ENCODE measurements at places on chromosomes 5 and 9.

DNA sequence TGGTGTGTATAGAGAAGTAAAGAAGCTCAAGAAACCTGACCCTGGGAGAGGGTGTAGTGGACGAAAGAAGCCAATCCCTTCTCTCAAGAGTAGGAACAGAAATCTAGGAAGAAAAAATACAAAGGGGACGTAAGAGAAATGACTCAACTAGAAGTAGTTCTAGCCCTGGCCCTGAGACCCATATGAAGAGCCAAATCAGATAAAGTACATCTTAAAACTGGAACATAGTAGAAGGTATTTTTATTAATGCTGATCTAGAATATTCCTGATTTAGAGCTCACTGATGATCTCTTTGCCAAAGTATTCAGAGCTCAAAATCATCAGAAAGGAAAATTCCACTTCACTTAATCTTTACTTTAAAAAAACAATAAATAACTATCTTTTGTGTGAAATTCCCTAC, 184.8 kb downstream of the MLLT3 start:
- DNase-seq: no peak

GRCh38 chr5:132425009-132425937, 55.8 kb downstream of the SLC22A5 start:
- no peak for DNase-seq

GRCh38 chr5:174098694-174099093, 53.2 kb downstream of the NSG2 start:
- no peak for DNase-seq

DNA sequence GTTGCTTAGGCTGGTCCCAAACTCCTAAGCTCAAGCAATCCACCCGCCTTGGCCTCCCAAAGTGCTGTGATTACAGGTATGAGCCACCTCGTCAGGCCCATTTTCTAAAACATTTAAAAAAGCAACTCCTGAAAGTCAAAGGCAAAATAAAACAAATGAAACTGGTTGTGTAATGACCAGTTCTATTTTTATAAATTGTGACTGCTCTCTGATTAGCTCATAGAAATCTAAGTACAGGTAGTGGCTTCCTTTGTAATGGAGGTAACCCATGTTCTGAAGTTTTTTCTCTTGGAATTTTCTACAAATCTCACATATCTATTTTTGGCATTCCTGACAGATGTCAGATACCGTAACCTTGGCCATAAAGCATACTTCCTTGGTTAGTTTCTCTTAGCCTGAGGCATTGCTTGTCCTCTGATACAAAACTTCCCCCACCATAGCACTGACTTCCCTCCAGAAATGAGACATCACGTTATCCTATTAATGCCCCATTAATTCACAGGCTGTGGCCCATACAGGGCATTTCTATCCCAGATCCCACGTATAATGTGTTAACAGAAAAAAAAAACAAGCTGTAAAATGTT, 14.1 kb upstream of the AK3 start:
- no peak for DNase-seq

GRCh38 chr5:145775411-145775810, 59.7 kb downstream of the PRELID2 start:
- no peak for DNase-seq

- no peak for DNase-seq
These were observed 59.2 kb downstream of the ARHGEF37 start for GRCh38 chr5:149640350-149640999.

- DNase-seq: peak; percentile 56
These were observed 3.1 kb downstream of the SMARCA2 start for GRCh38 chr9:2018162-2018643.

DNA sequence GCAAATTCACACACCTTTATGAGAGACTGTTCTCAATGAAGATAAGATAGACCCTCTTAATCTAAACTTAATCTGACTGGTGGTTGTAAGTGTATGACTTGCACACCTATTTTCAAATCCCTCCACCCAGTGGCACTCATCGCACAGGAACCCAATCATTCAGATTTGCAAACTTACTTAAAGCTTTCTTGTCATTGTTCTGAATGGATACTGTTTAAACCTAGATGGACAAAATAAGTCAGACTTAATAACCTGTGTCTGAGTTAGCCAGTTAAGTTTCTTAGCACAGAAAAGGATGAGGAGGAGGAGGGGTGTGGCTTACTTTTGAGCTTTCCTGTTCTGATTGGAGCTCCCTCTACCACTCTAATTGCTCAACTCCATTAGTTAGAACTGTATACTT, 252.4 kb upstream of the CCNH start:
- DNase-seq: no peak

GRCh38 chr5:101278011-101278687, 375.1 kb upstream of the ST8SIA4 start:
- DNase-seq: no peak

- no peak for DNase-seq
These were observed 108.1 kb upstream of the PRRC1 start for GRCh38 chr5:127409246-127409917.

DNA sequence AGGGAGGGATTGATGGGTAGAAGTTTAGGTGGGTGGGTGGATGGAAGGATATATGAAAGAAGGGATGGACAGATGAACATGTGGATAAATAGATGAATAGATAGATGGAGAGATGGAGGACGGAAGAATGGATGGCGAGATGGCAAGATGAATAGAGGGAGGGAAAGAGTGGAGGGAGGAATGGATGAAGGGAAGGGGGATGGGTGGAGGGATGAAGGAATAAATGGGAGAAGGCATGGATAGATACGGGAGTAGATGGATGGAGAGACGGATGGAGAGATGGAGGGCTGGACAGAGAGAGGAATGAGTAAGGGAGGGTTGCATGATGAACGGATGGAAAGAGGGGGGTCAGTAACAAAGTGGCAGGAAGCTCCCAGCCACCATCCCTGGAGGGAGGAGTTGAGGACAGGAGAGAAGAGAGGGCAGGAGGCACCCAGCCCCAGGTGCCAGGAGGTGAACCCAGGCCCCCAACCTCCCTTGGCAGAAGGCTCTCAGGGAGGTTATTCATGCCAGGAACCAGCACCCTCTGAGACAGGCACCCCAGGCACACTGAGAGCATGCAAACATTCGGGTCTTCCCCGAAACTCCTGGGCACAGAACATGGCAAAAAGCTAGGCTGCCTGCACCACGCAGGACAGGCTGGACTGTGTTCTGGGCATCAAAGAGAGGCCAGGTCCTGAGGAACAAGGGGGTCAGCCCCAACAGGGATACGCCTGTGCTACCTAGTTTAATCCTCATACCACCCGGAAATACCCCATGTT, 9.1 kb downstream of the SARDH start:
- DNase-seq: no peak

DNA sequence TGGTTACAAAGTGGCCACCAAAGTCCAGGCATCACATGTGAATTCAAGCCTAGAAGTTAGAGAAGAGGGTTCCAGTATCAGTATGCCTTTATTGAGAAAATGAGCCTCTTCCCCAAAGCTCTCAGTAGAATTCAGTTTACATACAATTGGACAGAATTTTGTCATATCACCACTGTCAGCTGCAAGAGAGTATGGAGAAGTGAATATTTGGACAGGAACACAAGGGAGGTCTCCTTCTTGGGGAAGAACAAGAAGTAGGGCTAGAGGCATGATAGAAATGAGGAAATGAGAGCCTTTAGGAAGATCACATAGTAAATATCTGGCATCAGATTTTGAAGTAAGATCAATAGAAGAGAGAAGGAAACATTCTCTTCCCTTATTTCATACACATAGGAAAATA, 27.8 kb upstream of the VLDLR start:
- DNase-seq: no peak

DNA sequence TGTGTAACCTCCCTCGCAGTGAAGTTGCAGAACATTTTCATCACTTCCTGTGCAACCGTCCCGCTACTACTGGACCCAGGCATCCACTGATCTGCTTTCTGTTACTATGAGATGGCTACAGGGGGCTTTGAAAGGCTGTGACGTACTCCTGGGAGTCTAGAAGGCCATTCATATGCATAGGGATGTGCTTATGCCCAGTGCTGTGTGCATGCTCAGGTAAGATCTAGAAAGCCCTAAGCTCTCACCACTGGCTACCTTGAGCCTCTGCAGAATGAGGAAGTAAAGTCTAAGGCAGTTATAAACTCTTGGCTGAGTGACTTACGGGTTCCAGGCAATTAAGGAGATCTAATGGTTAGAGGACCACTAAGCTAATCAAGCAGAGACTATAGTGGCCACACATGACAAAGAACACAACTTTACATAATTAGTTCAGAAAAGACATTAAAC, 11.8 kb downstream of the HNRNPAB start:
- DNase-seq: no peak

DNA sequence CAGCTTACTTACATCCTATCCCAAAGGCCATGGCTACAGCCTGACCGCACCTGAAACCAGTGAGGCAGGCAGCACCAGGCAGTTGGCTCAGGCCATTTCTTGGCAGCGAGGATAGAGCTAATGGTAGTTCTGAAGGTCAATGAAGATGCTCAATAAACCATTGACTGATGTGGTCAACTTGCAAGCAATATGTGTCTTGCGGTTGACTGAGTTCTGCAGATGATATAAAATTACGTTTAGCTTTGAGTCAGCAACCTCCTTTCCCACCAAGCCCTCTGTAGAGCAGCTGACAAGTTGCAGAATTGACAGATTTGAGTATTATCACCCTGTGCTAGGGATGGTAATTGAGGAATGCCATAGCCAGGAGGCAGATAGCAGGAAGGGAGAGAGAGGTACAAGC, 189.0 kb upstream of the PUM3 start:
- no peak for DNase-seq

DNA sequence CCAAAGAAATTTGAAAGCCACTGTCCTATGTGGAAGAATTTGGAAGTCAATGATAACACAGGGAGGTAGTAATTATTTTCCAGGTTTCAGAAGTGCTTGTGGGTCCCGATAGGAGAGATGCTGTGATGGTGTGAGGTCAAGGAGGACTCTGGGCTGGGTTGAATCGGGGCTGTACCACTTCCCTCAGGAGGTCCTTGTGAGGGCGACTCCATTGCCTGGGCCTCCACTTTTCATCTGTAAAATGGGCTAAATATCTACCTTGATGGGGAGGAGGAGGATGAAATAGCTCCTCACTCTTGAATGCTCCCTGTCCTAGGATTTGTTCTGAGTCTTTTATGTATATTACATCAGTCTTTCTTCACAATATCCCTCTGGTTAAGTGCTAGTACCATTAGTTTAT, 59.0 kb downstream of the ROPN1L start:
- DNase-seq: no peak

- no peak for DNase-seq
These were observed 74.1 kb downstream of the AOPEP start for GRCh38 chr9:94800424-94801117.

- no peak for DNase-seq
These were observed 813.3 kb upstream of the WWC1 start for GRCh38 chr5:167478188-167478587.

DNA sequence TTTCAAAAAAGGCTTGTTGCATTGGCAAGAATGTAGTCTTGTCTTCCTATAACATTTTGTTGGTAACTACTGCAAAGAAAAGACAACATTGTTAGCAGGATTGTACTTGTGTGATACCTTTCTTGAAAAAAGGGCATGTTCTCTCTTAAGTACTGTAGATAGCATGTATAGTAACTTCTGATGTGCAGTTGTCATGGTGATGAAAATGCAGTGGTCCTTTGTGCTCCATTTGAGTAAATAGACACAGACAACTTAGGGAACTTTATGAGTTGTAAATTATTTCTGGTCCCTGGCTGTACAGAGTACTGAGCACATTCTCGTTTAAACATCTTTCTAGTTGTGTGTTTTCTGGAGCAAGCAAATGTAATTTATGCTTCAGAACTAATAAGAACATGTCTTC, 103.3 kb downstream of the CD180 start:
- no peak for DNase-seq

GRCh38 chr9:114016629-114017423, 61.3 kb downstream of the AMBP start:
- DNase-seq: no peak

- no peak for DNase-seq
These were observed 19.0 kb downstream of the RICTOR start for GRCh38 chr5:39055027-39055767.

DNA sequence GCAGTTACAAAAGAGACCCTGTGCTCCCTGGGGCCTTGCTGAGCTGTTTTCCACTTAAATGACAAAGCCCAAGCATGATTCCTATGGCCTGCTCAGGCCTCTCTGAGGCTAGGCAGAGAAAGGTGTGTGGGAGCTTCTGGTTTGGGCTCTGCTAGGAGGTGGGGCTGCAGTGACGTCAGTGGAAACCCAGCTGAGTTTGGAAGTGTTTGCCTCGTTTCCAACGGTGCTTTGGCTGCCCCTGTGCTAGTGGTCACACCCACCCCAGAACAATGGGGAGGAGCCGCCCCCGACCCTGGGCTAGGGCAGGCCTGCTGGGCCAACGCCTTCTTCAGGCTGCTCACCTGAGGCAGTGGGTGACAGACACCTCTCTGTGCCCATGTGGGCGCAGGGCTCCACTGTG, 10.4 kb downstream of the ANGPTL2 start:
- no peak for DNase-seq

DNA sequence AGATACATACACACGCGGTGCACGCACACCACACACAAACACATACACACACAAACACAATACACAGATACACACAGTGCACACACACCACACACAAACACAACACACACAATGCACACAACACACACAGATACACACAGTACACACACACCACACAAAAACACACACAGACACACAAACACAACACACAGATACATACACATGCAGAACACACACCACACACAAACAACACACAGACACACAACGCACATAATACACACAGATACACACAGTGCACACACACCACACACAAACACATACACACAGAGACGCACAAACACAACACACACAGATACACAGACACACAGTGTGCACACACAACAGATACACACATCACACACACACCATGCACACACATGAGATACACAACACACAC, 5.9 kb upstream of the CCDC187 start:
- no peak for DNase-seq
